NCI-H1105 treated with DMSO at 0.1 percent for 48 hours (cell line): ENCODE measurements at places on chromosomes 4 and X.

- no peak for DNase-seq
Observed at GRCh38 chr4:15851969-15852368, 73.8 kb downstream of the CD38 start.

DNA sequence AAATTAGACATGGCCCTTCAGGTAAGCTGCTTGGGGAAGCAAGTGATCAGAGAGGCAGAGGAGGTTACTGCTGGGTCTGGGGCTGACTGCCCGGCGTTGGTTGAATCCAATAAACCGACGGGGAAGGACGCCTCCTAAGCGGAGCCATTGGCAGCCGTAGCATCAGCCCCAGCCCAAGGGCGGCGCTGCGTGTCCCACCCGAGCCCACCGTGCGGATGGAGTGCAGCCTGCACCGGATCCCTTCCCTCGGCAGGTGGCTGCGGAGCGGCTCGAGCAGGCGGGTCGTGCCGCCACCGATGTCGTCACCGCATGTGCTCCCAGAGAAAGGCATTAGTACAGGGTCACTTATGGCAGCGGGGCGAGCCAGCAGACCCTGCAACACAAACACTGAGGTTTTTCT, 82.1 kb downstream of the ALPK1 start:
- DNase-seq, result no peak

- DNase-seq, result no peak
Observed at GRCh38 chr4:155769090-155769489, 10.3 kb downstream of the GUCY1B1 start.

- DNase-seq, result no peak
Observed at GRCh38 chrX:13130816-13131215, 86.4 kb upstream of the FAM9C start.

DNA sequence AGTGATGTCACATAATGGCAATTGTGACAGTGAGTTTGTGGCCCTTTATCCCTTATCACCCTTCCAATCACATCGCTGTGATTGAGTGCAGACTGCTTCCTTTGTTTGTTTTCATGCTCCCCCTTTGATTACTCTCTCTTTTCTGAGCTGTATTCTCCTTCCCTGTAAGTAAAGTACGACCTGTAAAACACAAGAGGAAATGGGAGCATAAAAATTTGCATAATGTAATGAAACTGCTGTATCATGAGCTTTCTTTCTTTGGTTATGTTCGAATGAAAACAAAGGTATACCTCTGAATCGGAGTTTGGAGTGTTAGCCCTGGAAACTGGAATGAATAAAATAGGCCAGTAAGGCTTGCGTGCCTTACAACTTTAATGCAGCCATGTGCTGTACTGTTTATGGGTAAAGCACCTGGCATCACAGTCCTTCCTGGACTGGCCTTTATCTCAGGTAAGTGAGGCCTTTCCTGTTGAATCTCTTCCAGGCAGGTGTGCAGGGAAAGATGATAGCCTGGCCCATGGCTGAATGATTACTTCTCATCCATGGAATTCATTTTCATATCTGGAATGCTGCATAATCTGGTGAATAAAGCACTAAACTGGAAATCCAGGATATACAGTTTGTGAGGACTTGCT, 26.6 kb upstream of the HS3ST1 start:
- DNase-seq, result peak; percentile 69

GRCh38 chrX:10008483-10009056, 41.4 kb downstream of the CLDN34 start:
- no peak for DNase-seq

GRCh38 chr4:136850446-136850845, 681.8 kb downstream of the PCDH18 start:
- no peak for DNase-seq

DNA sequence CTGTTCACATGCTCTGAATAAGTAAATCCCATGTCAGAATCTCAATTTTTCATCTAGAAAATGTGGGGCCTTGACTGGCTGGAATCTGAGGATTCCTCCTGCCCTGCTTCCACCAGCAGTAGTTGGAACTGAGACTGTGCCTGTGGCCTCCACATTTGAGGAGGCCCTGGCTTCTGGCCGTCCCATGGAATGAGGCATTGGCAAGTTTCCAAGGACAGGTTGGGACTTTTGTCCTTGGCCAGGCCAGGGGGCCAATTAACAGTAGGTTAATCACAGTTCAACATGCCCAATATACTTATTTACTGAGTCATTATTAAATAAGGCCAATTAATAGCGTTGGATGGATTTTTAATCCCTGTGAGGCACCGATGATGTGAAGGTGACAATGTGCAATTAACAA, 50.2 kb upstream of the GABRE start:
- DNase-seq, result no peak

DNA sequence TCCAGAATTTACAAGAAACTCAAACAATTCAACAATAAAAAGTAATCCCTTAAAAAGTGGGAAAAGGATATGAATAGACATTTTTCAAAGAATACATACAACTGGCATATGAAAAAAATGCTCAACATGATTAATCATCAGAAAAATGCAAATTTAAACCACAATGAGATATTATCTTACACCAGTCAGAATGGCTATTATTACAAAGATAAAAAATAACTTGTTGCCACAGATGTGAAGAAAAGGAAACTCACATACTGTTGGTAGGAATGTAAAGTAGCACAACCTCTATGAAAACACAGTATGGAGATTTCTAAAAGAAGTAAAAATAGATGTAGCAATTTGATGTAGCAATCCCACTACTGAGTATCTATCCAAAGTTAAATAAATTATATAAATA, 65.1 kb upstream of the DIAPH2 start:
- no peak for DNase-seq

- DNase-seq, result no peak
Observed at GRCh38 chr4:120052856-120053255, 13.8 kb downstream of the MAD2L1 start.

DNA sequence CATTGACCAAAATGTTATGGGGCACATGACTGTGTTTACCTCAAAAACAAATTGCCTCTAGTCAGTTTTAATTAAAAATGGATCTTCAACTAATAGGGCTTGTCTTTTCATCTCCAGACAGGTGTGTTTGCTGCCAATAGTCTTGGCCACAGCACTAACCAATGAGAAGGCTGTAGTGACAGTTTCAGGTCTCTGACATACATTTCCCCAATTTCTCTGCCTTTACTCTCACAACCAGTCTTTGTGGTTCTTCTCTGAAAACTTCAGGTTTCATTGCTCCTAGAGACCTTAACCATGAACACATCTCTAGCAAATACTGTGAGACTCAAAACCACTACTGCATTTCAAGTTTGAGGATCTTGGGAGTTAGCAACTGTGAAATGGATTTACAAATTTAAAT, 3.5 kb upstream of the EDNRA start:
- DNase-seq, result no peak

GRCh38 chr4:158605393-158605792, 66.3 kb downstream of the C4orf46 start:
- DNase-seq, result no peak

GRCh38 chrX:17046478-17047097, 100.1 kb downstream of the REPS2 start:
- DNase-seq, result peak; percentile 74

DNA sequence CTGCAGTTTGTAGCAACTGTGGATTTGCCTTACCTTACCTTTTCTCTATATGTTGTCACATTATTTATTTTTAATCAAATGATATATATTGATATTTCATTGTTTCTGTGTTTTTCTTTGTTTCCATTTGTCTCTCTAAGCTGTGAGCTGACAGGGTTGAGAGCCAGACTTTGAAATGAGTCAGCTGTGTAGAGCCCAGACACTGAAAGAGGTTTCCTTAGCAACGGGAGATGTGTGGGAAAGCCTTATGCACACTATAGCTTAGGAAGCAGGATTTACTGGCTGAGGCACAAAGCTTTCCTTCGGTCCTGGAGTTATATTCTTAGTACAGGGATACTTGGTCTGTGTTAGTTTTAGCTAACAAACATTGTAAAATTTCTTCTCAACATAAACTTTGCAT, 192.2 kb downstream of the FGF13 start:
- DNase-seq, result peak; percentile 18

DNA sequence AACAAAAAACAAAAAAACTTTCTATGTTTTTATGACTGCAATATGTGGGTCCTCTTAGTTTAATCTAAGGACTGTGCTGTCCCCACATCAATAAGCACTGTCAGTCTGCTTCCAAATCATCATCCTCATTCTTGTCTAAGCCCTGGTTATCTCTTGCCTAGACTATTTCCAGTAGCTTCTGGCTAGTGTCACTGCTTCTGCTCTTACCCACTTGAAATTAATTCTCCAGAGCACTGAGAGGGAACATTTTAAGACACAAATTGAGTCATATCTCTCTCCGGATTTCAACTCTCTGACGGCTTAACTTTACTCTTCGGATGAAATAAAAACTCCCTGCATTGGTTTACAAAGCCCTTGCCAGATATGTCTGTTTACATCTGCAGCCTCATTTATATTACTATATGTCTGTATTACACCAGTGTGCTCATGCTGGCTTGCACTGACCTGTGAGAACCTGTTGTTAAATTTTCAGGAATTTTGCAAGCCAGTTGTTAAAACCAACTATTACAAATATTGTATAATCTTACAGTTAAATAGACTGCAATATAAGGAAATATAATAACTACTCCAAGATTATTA, 345.9 kb downstream of the ADGRL3 start:
- DNase-seq, result no peak

GRCh38 chr4:28358606-28359005, 1498.0 kb downstream of the STIM2 start:
- no peak for DNase-seq
